Fibroblast of the conjunctiva (primary cell): ENCODE measurements at places on chromosomes 6 and 20.

- no peak for DNase-seq
Measured at GRCh38 chr6:16179063-16179462, 50.2 kb downstream of the MYLIP start.

DNA sequence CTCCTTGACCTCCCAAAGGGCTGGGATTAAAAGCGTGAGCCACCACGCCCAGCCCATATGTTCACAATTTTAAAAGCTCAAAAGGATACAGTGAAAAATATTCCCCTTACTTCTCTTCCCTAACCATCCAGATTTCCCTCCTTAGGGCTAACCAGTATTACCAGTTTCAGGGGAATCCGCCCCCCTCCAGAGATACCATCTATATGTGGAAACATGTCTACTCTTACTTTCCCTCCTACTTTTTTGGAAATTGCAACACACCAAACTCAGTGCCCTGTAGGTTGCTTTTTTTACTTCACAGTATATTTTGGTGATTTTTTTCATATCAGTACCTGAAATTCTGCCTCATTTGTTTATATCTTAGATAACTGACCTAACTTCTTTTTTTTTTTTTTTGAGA lies 6.9 kb upstream of the RPL10A start:
- no peak for DNase-seq

- DNase-seq: no peak
Measured at GRCh38 chr20:34974246-34974645, 18.6 kb downstream of the MYH7B start.

DNA sequence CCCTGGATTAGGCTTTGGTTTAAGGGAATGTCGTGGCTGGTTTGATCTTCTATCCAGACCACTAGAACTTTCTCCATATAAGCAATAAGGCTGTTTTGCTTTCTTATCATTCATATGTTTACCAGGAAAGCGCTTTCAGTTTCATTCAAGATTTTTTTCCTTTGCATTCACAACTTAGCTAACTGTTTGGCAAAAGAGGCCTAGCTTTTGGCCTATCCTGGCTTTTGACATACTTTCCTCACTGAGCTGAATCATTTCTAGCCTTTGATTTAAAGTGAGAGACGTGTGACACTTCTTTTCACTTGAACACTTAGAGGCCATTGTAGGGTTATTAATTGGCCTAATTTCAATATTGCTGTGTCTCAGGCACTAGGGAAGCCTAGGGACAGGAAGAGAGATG lies 1.7 kb upstream of the FAM50B start:
- DNase-seq: no peak

DNA sequence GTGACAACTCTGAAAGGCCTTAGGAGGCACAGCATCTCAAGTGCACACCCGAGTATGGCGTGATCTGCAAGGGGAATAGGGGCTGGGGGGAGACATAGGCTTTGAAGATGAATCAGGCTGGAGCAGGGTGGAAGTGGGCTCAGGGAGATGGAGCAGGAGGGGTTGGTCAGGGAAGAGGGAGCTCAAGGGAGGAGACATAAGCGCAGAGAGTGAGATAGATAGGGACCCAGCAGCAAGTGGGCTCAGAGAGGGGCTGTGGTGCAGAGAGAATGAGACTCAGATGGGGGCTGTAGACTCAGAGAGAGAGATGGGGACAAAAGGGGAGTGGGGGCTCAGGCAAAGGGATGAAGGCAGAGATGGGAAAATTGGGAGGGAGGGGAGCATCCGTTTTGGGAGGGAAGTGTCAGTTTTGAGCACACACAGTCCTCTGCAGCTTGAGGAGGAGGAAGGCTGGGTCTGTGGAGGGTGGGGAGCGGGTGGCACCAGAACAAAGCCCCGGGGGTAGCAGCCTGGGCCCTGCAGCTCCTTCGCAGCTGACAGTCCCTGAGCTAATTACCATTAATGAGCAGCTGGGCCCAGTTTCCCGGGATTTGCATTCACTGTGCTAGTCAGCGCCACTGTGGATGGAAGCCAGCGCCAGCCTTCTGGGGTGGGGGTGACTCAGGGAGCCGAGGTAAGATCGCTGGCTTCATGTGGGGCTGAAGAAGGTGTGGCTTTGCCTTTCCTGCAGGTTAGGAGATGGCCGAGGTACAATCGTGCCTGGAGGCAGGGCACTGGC lies 18.7 kb downstream of the SRXN1 start:
- no peak for DNase-seq

DNA sequence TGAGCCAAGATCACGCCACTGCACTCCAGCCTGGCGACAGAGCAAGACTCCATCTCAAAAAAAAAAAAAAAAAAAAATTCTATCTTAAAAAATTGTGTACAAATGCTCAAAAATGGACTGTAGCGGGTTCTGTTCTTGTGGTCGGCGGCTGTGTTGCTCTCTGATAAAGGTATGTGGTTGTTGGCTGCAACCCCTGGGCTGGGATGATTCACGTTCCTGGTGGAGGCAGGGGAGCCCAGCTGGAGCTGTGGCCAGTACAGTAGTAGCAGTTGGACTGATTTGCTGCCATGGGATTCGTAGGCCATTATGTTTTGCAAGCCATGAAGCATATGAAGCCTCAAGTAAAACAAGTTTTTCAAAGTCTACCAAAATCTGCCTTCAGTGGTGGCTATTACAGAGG lies 22.3 kb downstream of the MDN1 start:
- peak; percentile 3 for DNase-seq

- DNase-seq: peak; percentile 96
Measured at GRCh38 chr6:79421707-79422484, 115.3 kb downstream of the LCA5 start.

GRCh38 chr6:138323821-138324220 lies 53.9 kb upstream of the SMIM28 start:
- DNase-seq: no peak

GRCh38 chr6:36917541-36918193 lies 31.9 kb downstream of the C6orf89 start:
- peak; percentile 36 for DNase-seq

- no peak for DNase-seq
Measured at GRCh38 chr20:44646641-44647274, 4.7 kb downstream of the ADA start.

DNA sequence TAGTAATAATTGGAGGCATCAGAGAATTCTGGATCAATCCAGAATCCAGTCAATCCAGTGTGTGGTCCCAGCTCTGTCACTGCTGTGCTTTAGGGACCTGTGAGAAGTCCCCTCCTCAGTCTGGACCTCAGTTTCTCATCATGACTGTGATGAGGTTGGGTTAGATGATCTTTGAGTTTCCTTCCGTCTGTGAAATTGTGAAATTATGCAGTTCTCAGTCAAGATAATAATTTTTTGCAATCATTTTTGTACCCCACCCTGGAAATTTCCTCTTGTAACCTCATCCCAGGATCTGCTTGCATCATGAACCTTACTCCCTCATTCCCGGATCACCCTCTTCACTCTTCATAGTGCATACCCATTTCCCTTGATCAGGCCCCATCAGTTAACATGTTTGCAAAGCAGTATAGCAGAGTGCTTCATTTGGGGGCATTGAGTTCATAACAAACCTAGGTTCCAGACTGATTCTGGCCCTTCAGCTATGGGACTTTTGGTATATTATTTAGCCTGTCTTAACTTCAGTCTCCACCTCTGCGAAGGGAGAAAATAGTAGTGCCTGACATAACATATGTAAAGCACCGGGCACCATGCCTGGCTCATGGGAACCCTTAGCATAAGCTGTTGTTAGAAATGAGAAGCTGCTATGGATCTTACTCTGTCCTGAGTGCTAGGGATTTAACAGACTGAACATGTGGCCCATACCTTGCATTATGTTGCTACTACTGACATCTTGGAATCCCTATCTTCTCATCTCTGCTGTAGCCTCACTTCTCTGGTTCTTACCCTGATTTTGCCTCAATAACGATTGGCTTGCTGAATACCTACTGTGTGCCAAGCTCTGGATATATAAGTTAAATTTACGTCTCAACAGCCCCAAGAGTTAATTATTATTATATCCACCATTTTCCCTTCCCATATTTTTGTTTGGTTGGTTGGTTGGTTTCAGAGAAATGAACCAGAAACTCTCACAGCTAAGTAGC lies 1.3 kb downstream of the ZNF76 start:
- DNase-seq: no peak

DNA sequence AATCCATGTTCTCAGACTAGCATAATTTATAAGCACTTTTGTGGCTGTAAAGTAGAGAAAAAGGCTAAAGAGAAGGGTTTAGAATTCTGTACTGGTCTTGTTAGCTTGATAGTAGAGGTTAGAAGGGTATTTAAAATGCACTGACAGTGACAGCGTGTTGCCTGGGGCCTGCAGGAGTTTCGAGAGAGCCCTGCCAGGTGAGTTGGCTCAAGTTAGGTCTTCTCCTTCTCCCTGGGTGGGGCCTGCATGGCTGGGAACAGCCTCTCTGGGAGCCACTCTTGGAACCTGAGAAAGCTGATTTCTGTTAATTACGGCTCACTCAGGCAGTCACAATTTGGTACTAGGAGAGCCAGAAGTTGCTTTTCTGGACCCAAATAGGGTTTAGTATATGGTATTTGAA lies 103.7 kb downstream of the ARID1B start:
- no peak for DNase-seq

DNA sequence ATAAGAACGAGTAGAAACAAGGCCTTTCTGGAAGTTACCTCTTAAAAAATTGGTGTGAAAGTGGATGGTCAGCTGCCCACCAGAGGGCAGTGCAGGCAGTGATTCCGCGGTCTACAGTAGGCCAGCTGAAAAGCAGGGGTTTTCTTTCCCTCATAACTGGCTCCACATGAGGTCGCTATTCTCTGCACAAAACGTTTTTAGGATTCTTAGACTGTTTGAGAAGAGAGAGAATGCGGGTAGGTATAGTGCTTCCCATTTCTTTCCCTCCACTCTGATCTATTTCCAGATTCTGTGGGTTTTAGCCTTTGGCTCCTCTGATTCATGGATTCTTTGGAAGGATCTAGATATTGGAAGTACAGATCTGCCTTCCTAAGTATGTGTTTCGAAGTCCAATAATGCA lies 14.2 kb downstream of the FIG4 start:
- peak; percentile 85 for DNase-seq

GRCh38 chr6:31901415-31901952 lies 402 bp downstream of the ZBTB12 start:
- no peak for DNase-seq

GRCh38 chr6:53391170-53391569 lies 42.4 kb upstream of the ELOVL5 start:
- no peak for DNase-seq

GRCh38 chr20:19381947-19382346 lies 169.5 kb downstream of the SLC24A3 start:
- DNase-seq: no peak

- DNase-seq: no peak
Measured at GRCh38 chr6:18359237-18359885, 27.8 kb upstream of the RNF144B start.

- DNase-seq: peak; percentile 46
Measured at GRCh38 chr6:133764008-133764753, 124.7 kb upstream of the TCF21 start.

- no peak for DNase-seq
Measured at GRCh38 chr6:116266803-116267202, 12.9 kb downstream of the TSPYL1 start.

GRCh38 chr6:7528565-7528964 lies 12.9 kb upstream of the DSP start:
- DNase-seq: no peak

DNA sequence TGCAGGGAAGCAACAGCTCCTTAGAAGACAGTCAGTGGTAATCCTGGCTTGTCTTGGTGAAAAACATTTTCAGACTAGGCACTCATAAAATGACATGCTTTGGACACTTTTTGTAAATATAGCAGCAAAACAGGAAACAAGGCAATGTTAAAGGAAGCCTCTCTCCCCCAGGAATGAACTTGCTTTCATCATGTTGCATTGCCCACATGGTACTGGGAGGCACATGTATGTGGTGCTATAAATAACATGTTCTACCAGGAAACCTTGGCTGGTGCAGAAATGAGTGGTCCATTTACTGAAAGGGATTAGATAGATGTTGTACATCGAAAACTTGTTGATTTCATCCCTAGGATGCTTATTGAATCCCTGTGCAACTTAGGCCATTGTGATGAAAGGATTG lies 121.4 kb upstream of the RREB1 start:
- DNase-seq: no peak

DNA sequence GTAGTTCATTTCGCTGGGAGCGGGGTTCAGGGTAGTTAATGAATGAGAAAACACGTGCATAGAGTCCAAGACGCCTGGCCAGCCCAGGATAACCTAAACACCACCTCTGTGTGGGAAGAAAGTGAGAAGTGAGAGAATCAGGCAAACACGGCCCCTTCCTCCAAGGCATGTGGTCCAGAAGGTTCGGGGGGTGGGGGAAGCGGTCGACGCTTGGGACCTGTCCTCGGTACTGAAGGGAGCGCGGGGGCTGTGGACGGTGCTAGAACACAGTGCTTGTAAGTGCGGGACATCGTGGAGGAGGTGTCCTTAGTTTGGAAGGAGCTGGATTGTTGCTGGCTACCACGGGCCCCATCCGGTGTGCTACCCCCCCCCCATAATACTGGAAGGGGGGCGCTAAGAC lies 1.7 kb upstream of the VSTM2L start:
- no peak for DNase-seq

DNA sequence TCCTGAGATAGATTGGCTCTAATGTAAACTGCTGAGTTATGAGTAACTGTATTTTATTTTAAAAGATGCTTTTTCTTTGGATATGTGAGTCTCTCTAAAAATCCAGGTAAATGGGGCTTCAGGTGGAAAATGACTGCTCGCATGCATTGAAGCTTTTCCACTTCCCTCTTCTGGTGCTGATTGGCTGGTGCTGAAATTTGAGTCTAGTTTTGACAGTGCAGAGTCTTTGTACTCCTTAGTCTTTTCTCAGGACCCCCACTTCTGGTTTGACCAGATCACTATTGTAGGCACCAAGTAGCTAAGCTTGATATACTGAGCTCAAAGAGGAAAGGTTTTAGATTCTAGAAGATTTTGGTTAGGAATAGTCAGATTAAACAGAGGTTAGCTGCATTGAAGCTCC lies 60.7 kb upstream of the TULP4 start:
- no peak for DNase-seq

GRCh38 chr6:125597411-125598253 lies 151.8 kb upstream of the HEY2 start:
- peak; percentile 34 for DNase-seq

DNA sequence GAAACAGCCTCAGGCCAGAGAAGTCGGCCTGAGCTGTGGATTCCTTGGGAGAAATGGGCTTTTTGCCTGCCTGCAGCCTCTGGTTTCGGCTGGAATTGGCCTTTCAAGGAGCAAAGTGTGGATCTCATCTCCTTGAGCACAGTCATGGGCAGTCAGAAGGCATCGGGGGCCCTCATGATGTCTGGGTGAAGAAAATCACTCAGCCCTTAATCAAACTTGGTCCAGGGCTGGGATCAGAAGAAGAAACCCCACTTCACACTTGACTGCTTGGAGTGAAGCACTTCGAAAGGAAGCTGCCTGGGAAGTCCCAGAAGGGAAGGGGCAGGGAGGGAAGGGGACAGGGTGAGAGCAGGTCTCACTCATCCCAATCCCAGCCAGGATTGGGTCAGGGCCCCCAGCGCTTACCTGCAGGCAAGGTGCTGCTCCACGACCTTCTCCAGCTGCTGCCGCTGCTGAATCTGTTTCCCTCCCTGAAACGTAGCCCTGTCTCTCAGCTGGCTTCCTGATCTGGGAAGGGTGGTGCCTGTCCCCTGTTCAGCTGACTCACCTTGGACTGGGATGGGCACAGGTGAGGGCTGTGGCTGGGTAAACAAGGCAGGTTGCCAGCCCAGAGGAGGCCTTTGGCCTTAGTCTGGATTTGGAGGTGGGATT lies at the start of gene SDCBP2:
TSS of gene SDCBP2 (minus strand) at position 460 of the 651 bp plus-strand sequence. CDS start 8,723 bp downstream, outside the sequence.
- DNase-seq: no peak
